ENCODE measurements at places on chromosomes 3 and 15. TPM values are rescaled to one million over a fixed set of nuclear protein-coding genes. Genes with fewer than 3 reads are reported as not detected.

The TMIE gene
- total RNA-seq: under 0.01 TPM

The CNTN3 gene
- under 0.01 TPM for total RNA-seq

The CYP8B1 gene
- not detected for total RNA-seq

The FAM107A gene
- total RNA-seq: 16.0 TPM

The KLHL6 gene
- 11.7 TPM for total RNA-seq

The ATP13A4 gene
- under 0.01 TPM for total RNA-seq

The ZDHHC23 gene
- 6.3 TPM for total RNA-seq

The FSIP1 gene
- 0.98 TPM for total RNA-seq

The FRMD5 gene
- total RNA-seq: 12.7 TPM

The SLC28A1 gene
- total RNA-seq: not detected

The ANKUB1 gene
- not detected for total RNA-seq
